ENCODE measurements at places on chromosomes 2 and 18. TPM values are rescaled to one million over a fixed set of nuclear protein-coding genes. Genes with fewer than 3 reads are reported as not detected.

SULT1C4 gene
- total RNA-seq = not detected

DNA sequence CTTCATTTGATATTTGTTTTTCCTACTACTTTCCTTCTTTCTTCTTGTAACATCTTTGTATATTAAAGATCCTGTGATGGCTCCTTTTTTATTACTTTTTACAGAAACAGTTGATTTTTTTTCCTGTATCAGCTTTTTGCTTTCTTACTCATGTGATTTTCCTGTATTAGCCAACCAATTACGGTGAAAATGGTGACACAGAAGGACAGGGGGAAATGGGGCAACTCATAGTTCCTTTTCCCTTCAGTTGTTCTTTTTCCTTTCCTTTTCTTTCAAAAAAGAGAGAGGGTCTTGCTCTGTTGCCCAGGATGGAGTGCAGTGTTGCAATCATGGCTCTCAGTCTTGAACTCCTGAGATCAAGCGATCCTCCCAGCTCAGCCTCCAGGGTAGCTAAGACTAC lies 117.8 kb downstream of the ATL2 start:
- H3K27me3 ChIP-seq = peaks cover 11% of the 10 kb centered on the region
- no peaks in the 10 kb centered on the region for H3K36me3 ChIP-seq
- H3K4me1 ChIP-seq = no peaks in the 10 kb centered on the region

ANAPC1 gene
- total RNA-seq = 78.4 TPM

- no peak for DNase-seq
- no peaks in the 10 kb centered on the region for H3K27me3 ChIP-seq
- H3K36me3 ChIP-seq = peaks cover 48% of the 10 kb centered on the region
- peaks cover 27% of the 10 kb centered on the region for H3K4me1 ChIP-seq
- H3K4me3 ChIP-seq = no peak overlapping the region
Measured at GRCh38 chr2:190911813-190912212, 31.2 kb downstream of the GLS start.

Measured in activated CD8-positive, alpha-beta T cell treated with anti-CD3 and anti-CD28 coated beads, Interleukin-2, amount 10 ng/mL, durations not matched to agents 7 days and 5 days (primary cell).